Inflammatory macrophage treated with lipopolysaccharide for 1 hour (primary cell): ENCODE measurements at places on chromosomes 7 and 10.

GRCh38 chr10:84178160-84178609, 4.6 kb downstream of the GPR15LG start:
- no peak for DNase-seq

- no peak for DNase-seq
These were observed 1.9 kb downstream of the CRYGN start for GRCh38 chr7:151437866-151438516.

- no peak for DNase-seq
These were observed 77.6 kb upstream of the SHH start for GRCh38 chr7:155889636-155890511.

GRCh38 chr7:88337572-88337971, 30.9 kb upstream of the STEAP4 start:
- no peak for DNase-seq

DNA sequence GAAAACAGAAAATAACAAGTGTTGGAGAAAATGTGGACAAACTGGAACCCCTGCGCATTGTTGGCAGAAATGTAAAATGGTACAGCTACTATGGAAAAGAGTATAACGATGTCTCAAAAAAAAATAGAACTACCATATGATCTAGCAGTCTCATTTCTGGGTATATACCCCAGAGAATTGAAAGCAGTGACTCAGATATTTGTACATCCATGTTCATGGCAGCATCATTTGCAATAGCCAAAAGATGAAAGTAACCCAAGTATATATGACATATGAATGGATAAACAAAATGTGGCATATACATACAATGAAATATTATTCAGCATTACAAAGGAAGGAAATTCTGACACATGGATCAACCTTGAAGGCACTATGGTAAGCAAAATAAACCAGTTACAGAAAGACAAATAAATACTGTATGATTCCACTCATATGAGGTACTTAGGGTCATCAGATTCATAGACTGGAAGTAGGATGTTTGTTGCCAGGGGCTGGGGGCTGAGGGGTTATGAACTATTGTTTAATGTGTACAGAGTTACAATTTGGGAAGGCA, 4.9 kb downstream of the NRCAM start:
- no peak for DNase-seq

DNA sequence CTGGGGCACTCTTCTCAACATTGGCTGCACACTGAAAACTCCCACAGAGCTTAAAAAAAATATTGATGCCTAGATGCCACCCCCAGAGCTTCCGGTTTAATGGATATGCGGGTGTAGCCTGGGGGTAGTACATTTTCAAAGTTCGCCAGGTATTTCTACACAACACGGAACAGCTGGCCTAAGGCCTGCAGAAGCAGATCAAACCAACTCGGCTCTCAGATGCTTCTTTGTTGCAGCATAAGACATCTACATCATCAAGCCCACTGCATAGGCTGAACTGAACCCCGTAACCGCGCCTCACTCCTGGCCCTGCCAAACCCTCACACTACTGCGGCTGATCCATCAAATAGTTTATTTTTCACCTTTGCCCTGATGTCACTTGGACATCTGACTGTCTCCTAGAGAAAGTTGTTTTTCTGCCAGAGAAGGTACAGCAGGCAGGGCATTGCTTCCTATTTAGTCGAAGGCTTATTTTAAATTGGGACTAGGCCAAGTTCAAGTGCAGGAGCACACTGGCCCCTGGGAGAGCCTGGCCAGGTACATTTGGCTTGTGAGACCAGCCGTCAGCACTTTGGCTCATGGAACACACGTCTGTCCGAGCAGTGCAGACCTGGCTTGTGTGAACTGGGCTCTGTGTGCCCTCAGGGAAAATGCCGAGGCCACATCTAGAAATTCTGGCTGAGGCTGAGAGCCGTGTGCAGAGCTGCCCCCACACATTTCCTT, 113.3 kb downstream of the TACC2 start:
- DNase-seq: no peak

GRCh38 chr7:32506266-32507054, 11.2 kb downstream of the AVL9 start:
- peak; percentile 64 for DNase-seq

DNA sequence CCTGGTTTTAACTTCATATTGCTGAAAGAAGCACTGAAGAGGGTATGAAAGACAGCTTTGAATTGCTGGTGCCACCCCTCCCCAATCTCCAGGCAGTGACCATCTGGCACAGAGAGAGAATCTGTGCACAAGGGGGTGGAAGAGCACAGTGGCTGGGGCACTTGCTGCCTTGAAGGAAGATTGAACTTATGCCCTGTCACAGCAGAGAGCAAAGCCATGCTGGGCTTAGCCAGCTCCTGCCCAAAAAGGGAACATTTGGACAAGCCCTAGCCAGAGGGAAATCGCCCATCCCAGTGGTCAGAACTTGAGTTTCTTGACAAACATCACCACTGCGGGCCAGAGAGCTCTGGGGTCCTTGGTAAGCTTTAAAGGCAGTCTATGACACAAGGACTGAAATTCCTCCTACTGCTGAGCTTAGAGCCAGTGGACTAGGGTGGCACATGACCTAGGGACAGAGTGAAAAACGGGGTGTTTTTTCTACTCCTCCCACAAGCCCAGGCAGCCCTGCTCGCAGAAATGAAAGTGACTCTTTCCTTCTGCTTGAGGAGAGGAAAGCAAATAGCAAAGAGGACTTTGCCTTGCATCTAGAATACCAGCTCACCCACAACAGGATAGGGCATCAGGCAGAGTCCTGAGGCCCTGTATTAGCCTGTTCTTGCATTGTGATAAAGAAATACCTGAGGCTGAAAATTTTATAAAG, 257.2 kb downstream of the CTNNA3 start:
- DNase-seq: no peak

DNA sequence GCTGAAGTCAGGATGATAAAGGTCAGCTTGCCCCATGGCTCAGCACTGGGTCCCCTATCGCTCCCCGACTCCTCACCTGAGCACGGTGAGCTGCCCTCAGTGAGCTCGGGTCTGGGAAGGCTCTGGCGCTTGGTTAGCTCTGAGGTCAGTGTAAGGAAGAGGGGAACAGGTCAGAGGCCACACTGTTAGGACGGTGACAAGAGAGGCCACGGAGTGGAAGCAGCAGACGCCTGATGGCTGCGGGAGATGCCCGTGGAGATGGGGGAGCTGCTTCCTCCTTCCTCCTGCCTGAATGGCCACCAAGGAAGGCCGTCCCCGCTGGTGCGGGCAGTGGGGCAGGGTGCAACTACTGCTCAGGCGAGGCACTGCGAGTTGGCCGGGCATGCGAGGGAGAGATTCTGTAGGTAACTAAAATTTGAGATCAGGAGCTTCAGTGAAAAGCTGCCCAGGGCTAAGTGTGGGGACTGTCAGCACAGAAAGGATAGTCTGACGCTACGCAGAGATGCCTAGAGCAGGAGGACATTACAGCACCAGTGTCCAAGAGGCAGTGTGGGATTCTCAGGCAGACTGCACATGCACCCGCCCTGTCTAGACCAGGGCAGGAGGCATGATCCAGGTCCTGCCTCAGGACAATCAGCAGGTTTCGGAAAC, 231.3 kb upstream of the GRB10 start:
- DNase-seq: no peak

DNA sequence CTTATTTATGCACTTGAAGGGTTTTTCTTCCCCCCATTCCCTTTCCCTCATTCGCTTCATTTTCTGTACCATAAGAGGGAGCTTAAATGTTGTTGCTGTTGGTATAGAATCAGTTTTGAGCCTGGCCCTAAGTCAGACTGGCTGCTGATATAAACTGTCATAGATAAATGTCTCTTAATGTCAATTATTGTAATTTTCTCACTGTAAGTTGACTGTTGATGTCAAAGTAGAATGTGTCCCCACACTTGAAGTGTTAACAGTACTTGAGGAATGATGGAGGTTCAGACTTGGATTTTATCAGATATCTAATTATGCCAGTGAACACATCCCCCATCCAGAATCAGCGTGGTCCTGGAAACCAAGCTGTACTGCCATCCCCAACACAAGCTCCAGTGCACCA, 87.8 kb downstream of the PRR15 start:
- no peak for DNase-seq

- no peak for DNase-seq
These were observed 49.5 kb upstream of the DNAAF5 start for GRCh38 chr7:676972-677385.

- DNase-seq: no peak
These were observed 18.3 kb upstream of the ELN start for GRCh38 chr7:74009719-74010118.

- DNase-seq: no peak
These were observed 794.0 kb upstream of the C7orf33 start for GRCh38 chr7:147796581-147796980.
